ENCODE measurements at places on chromosomes 4 and X.

DNA sequence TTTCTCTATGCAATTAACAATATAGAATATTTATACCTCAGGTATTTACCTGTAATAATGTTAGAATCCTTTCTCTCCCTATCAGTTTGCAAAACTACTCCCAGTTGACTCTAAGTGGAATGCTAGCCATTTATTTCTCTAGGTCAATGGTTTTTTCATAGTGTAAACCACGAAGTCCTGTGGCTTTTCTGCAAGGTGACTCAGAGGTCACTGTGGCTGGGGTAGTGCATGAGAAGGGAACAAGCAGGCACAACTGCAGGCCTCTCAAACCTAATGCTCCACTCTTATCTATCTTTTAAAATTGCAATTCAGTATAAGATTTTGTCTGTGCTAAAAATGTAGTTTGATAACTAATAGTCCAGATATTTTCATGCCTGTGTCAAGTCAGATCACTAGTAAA lies 159.4 kb downstream of the ANTXR2 start:
- DNase-seq: no peak

GRCh38 chrX:76520273-76521054 lies 93.0 kb downstream of the MAGEE1 start:
- DNase-seq: no peak

GRCh38 chr4:91590260-91590659 lies 713.5 kb upstream of the GRID2 start:
- no peak for DNase-seq

GRCh38 chr4:188254211-188254610 lies 115.0 kb downstream of the TRIML1 start:
- DNase-seq: no peak

- peak; percentile 64 for DNase-seq
Measured at GRCh38 chrX:119235872-119236622, at the start of gene PGRMC1. TSS of gene PGRMC1 (plus strand) at chrX:119236285. CDS start at chrX:119236364, 79 bp downstream.

DNA sequence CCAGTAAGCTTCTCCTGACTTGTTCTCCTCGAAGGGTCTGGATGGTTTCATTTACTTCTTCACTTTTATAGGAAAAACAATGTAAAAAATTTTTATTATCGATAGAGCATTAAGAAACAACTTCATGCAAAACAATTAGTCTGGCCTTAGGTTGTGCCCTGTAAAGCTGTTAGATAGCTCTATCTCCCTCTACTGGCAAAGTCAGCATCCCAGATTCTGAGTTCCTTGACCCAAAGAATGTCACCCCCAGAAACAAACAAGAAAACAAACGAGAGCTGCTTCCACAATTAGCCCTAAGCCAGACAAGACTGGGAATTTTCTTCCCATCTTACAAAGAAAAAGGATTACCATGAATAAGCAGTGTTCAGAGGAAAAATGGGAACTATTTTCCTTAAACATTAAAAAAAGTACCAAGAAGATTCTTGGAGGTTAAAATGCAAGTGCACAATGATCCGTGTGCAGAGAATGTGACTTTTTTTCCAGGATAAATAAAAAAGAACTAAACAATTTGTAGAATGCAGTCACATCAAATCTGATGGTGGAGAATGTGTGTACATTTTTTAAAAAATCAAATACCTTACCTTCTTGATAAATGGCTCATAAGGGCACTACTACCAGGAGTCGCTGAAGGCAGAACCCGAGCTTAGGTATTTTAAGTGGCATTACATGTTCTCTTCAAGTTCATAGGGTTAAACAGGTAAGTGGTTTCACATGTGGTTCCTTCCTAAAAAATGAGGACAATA lies 293.2 kb downstream of the FBXO8 start:
- no peak for DNase-seq

- DNase-seq: no peak
Measured at GRCh38 chr4:8114456-8115202, 44.0 kb downstream of the ABLIM2 start.

DNA sequence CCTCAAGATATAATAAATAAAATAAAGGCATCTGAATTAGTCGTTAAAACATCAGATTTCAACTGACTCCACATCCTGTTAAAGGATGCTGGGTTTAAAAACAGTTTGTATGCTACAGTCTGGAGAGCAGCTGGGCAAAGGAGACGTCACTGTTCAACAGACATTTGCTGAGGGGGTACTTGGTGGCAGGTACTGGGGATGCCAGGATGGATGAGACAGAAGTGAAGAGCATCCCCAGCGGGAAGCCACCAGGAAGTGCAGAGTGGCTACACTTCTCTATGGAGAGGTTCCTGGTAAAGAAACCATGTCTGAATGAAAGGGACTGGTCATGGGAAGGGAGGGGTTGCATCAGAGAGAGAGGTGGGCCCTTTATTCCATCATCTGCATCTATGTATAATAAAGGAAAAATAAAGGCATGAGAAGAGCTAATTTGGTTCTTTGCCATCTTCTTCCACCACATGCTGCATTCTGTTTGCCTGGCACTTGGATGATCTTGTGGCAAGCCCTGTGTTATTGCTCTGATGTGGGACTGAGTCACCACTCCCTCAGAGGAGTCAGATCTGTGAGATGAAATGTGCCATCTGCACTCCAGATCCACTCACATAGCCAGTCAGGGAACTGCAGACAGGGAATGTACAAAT lies 145.0 kb downstream of the SOWAHB start:
- no peak for DNase-seq

DNA sequence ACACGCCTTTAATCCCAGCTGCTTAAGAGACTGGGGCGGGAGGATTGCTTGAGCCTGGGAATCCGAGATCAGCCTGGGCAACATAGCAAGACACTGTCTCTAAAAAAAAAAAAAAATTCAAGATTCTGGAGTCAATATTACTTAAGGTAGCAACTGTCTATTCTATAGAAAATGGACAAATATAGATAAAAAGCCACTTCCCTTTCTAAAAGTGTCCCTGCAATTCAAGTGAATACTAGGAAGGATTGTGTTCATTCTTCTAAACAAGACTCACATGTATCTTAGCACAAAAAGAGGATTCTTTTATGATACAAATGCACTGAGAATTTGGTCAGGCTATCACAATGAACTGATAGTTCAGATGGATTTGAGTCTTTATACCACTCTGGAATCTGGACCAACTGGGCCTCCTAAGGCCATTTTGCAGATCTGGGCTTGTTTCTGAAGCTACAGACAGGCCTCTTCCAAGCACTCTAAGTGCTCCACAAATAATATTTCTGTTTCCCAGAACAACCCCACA lies 7.0 kb downstream of the PKD2 start:
- DNase-seq: no peak

GRCh38 chr4:10973686-10974085 lies 289.1 kb upstream of the CLNK start:
- no peak for DNase-seq
